ENCODE measurements at places on chromosomes 3 and 15.

DNA sequence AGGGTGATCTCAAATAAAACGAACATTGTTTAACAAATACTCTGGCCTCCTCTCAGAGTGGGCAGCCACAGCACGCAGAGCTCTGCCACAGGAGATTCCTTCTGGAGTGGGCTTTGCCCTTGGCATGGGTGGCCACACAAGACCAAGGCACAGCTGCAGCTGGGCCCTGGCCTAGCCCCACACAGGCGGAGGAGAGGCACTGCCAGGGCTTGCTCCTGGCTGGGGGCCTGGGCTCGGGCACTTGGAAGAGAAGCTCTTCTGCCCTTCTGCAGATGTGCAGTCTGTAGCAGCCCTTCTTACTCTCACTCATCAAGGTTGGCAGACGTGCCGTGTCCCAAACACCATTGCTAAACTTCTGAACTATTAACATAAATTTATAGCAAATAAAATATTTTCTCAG lies 67.2 kb downstream of the CRTC3 start:
- DNase-seq = no peak

DNA sequence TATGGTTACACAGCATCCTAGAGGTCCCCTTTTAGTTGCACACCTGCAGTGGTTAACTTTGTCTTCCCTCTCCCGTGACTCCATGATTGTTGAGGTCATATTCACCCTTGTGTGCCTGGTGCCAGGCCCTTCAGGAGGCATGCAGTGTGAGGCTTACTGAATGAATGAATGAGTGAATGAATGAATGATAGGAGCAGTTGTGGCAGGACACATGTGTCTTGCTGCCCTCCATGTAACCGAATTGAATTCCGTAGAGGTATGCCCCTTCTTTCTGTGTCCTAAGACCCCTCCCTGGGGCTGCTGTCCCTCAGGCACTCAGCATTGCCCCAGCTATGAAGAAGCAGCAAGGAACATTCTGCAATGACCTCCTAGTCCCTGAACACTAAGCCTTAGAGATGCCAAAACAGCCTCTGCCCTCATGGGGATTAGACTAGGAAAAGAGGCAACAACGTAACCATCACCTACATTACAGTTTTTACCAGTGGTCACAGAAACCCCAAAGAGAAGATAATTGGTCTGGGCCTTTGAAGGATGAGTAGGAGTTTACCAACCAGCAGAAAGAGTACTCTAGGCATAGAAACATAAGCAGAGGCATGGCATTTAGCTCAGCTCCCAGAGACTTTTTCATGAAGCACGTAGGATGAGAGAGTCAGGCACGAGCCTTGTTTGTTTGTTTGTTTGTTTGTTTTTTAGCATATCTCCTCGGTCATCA lies 22.5 kb upstream of the CPNE9 start:
- DNase-seq = no peak

DNA sequence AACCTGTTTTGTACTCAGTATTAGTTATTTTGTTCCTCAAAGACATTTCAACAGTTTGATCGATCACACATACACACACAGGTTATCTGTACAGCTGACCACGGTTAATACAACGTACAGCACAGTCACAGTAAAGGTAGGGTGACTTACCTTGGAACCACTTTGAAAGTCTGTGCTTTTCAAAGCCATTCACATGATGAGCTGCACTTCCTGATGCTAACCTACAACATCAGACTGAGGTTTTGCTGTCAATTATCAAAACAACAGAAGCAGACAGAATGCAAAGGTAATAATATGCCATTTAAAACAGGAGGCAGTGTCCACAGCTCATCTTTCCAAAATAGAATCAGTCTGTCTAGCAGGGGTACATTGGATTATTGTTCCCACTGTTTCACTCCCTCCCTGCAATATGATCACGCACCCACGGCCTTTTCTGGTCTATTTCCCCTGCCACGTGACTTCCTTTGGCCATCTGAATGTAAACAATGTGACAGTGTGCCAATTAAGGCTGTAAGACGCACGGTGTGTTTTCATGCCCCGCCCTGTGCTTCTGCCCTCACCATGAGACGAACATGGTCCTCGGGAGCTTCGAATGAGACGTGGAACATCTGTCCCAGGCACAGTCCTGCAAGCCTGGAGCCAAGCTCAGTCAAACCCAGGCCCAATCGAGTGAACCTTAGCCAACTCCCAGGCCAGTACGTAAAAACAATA lies 102.4 kb downstream of the FMN1 start:
- DNase-seq = no peak

GRCh38 chr15:58628206-58628947 lies 121.1 kb downstream of the ADAM10 start:
- DNase-seq = no peak

- DNase-seq = no peak
These were observed 384.9 kb upstream of the NECTIN3 start for GRCh38 chr3:110686701-110687100.

DNA sequence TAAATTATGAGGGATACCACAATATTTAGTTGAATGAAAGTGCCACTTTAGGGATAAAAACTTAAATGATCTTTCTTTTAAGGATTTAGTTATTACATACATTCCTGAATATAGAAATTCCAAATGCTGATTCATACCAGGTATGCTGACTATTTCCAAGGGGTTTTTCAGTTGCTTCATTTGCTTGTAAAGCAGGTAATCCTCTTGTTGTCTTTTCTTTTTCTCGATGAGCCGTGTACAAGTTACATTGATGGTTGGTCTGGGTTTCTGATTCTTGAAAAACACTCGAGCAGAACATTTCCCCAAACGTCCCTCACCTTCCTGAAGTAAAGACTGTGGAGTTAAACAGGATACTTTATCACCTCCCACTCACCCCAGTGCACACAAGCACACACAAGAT lies 21.7 kb downstream of the RARRES1 start:
- DNase-seq = no peak

DNA sequence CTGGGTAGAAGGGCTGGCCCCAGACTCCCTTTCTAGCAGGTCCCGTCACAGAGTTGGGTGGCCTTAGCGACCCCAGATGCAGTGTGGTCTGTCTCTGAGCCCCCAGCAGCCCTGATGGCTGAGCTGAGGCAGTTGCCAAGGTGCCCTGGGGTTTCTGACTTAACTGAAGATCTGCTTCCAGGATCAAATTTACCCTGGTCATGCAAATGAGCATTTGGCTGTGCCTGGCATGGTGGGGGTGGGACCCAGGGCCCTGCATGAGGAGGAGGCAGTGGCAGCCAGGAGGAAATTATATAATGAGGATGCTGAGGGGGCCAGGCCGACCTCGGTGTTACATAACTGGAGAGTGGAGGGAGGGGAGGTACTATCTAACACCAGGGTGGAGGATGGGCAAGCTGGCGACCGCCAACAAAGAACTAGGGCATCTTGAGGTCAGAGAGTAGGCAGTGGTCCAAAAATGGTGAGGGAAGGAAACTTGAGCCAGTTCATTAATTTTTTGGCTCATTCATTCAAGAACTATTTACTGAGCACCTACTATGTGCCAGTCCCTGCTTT lies 16.4 kb downstream of the PLEKHO2 start:
- DNase-seq = no peak

GRCh38 chr3:140924097-140924873 lies 17.4 kb upstream of the SLC25A36 start:
- no peak for DNase-seq

DNA sequence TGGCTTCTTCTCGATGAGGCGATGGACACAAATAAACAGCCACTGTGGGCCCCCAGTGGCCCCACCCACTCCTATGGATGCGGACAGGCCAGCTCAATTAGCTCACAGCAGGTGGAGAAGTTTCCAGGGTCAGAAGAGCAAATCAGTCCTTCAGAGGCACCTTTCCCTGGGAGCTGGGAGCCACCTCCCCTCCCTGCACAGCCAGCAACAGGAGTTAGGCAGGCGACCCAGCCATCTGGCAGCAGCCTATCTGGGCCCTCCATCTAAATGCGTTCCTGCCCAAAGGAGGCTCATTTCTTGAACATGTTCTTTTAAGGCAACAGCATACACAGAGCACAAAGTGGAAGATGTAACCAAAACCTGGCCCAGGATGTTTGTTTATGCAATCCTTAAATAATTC lies 211.9 kb upstream of the ARRDC4 start:
- no peak for DNase-seq

Measured in stimulated activated CD4-positive, alpha-beta T cell treated with anti-CD3 and anti-CD28 coated beads, Interleukin-15, amount 100 ng/mL, for 1 hour (primary cell).